Motor neuron (in vitro differentiated cells): ENCODE measurements at places on chromosomes 4 and X. TPM values are rescaled to one million over a fixed set of nuclear protein-coding genes. Genes with fewer than 3 reads are reported as not detected.

DNA sequence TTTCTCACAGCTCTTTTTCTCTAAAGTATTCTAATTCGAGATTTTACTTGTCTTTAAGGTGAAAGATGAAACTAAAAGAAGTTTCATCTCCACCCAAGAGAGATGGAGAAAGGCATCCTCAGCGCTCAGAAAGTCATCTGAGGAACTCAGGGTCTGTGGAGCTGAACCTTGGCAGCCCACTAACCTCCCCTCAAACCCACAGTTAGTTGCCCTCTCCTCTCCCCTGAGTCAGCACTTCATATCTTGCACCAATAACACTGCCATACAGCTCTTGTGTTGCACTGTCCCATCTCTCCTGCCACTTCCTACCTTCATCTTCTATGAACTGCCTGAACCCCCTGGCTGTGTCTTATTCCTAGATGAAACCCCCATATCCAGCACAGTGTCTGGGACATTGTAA lies 184.8 kb downstream of the RAB28 start:
- ATAC-seq = no peak

GRCh38 chr4:65580551-65580950 lies 89.7 kb downstream of the EPHA5 start:
- no peak for ATAC-seq

DACH2 gene
- total RNA-seq = 13.9 and 15.6 TPM in 2 replicates

- no peak for ATAC-seq
Observed at GRCh38 chrX:649166-649565, 18.6 kb downstream of the SHOX start.

DNA sequence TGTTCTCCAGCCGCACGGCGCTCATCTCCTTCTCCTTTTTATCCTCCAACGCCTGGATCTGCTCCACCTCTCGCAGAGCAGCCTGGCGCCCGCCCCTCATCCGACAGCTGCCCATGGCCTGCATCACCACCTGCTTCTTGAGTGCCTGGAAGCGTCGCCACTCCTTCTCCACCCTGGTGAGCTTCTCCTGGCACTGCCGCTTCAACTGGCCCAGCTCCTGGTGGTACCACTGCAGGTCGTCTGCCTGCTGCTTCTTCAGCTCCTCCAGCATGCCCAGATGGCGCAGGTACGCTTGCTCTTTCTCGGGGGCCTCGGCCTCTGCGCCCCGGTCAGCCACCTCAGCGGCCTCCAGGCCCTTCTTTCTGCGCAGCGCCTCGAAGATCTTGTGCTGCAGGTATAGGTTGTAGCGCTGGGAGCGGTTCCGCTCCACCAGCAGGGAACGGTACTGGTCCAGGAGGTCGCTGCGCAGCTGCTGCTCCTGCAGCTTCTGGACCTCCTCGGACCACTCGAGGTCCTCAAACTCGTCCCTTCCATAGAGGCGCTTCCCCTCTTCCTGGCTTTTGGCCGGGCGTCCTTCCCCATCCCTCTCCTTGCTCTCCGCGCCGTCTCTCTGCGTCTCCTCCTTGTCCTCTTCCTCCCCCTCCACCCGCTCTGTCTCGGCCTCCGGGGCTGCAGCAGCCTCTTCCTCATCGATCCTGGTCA lies 1.2 kb upstream of the TADA2B start:
- no peak for ATAC-seq

ABCG2 gene
- 0.11 and 0.24 TPM in 2 replicates for total RNA-seq

GRCh38 chr4:128908735-128909134 lies 99.2 kb downstream of the JADE1 start:
- ATAC-seq = no peak

- no peak for ATAC-seq
Observed at GRCh38 chrX:145729635-145730034, 88.0 kb upstream of the SLITRK2 start.

- no peak for ATAC-seq
Observed at GRCh38 chr4:153403726-153404125, 59.2 kb downstream of the MND1 start.

GRCh38 chr4:13313856-13314255 lies 170.3 kb downstream of the RAB28 start:
- ATAC-seq = no peak

- ATAC-seq = no peak
Observed at GRCh38 chrX:54980334-54980733, 13.7 kb downstream of the PFKFB1 start.

DNA sequence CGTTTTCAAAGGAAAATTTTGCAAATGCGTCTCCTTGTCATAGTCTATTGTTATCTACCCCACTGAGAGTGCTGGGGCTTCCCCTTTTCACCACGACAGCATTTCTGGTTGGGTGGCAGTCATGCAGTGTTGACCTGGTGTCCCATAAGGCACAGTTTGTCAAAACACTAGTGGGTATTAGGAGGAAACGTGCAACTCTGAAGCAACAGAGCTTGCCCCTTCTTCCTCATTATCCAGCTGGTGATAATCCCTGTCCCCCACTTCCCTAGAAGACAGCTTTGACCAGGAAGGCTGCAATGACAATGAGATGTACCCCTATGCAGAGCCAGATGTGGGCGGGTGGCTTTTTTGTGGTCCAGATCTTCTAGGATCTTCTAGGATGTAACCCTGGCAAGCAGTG lies 1.8 kb downstream of the TBC1D1 start:
- no peak for ATAC-seq

XK gene
- total RNA-seq = 2.9 and 3.3 TPM in 2 replicates

GRCh38 chrX:38519651-38520050 lies 41.7 kb upstream of the TSPAN7 start:
- no peak for ATAC-seq

DNA sequence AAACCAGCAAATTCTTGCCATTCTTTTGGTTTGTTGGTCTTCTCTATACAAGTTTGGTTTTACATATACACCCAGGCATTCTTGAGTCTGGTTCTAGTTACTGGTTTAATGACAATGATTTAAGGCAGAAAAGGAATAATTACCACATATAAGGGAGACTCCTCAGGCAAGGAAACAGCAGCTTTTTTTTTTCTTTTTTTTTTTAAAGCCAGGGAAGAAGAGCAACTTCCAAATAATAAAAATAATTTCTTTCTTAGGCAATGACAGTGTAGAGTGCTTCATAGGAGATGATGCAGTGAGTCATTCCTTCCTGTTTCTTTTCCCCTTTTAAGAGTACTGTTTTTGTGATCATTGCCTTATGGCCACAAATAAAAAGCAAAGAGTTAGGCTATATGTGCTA lies 289.7 kb downstream of the DKK2 start:
- no peak for ATAC-seq

- ATAC-seq = peak; percentile 65
Observed at GRCh38 chrX:53281321-53281822, at the start of gene IQSEC2. IQSEC2 (minus strand) TSS chrX:53281584.

DNA sequence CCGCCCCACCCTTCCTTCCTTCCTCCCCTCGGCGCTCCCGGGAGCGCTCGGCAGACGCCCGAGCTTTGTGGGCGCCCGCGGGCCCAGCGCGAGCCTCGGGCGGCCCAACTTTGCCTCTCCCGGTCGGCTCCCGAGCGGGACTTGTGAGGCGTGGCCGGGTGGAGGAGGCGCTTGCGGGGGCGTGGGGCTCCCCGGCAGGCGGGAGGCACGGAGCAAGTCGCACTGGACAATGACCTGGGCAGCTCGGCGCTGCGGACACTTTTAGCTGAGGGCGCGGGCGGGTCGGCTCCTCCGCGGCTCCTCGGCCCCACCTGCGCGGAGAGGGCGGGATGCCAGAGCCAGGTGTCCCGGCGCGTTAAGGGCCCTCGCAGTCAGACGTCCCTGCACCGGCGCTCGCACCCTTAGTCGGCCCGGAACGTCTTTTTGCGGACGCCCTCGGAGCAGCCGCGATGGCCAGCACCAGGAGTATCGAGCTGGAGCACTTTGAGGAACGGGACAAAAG lies 385 bp downstream of the DCLK2 start:
- peak; percentile 64 for ATAC-seq

DNA sequence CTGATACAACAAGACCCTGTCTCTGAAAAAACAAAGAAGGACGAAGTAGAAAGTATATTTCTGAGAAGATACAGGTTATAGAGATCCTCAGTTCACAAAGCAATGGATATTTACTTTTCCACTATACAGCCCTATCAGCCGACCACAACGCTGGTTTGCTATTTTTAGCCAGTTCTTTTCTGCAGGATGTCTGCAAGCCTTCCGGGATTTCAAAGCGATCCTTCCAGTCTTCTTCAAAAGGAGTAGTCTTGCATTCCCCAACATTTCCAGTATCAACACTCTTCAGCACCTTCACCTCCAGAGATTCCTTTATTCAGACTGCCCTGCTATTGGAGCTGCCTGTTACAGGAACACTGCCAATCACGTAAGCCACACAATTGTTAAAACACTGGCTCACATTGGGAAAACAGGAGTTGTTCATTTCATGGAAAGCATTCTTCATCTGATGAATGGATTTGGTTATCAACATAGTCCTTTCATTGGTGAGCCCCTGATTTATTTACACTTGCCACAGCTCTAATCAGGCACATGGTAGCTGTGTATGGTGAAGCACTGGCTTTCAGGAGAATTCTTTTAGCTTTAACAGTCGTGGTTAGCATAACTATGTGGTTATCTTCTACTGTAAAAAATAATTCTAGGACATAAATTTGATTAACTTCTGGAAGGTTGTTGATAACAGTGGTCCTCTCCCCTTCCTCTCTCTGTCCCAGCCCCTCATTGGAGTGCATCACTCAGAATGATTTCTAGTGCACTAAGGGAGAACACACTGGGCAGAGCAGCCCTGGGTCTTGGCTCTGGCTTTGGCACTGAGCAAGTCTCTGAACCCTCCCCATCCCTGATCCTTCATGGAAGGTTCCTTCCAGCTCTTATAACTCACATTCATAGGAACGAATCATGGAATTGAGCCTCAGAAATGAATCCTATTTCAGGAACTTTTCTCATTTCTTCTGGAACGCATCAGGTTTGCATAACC lies 109.9 kb upstream of the SORBS2 start:
- no peak for ATAC-seq

DNA sequence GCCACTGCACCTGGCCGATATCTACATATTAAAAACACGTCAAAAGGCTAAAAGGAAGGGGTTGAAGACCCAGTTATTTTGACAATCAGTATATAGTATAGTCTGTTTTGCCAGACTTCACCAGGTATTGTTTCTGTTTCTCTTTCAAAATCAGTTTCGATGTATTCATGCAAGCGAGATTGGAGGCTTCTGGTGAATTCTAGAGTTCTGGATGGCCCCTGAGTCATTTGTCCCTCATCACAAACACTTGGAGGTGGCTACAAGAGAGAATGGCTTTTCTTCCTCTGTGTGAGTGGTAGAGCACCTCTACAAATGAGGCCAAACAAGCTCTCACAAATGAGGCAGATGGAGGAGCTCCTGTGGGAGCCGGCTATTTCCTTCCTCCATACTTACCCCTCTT lies 68.6 kb upstream of the ADGRG2 start:
- ATAC-seq = no peak

- ATAC-seq = peak; percentile 48
Observed at GRCh38 chrX:3548765-3549391, 164.6 kb downstream of the PRKX start.

DNA sequence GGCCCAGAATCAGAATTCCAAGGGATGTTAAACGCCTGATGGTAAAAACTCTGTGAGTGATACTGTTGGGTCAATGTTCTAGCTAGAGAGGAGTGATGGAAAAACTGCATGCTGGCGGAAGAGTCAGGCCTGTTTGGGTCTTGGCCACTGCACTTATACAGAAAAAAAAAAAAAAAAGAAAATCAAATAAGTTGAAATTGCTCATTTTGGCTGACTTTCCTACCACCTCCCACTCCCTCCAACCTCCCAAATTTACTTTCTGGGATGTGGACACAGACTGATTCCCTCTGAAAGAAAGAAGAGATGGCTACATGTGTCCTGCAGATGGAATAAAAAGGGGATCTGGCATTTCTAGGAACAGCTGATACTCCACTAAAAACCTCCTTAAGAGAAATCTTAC lies 234.1 kb upstream of the GIMD1 start:
- no peak for ATAC-seq

SLC49A3 gene
- total RNA-seq = 0.71 and 0.73 TPM in 2 replicates

DNA sequence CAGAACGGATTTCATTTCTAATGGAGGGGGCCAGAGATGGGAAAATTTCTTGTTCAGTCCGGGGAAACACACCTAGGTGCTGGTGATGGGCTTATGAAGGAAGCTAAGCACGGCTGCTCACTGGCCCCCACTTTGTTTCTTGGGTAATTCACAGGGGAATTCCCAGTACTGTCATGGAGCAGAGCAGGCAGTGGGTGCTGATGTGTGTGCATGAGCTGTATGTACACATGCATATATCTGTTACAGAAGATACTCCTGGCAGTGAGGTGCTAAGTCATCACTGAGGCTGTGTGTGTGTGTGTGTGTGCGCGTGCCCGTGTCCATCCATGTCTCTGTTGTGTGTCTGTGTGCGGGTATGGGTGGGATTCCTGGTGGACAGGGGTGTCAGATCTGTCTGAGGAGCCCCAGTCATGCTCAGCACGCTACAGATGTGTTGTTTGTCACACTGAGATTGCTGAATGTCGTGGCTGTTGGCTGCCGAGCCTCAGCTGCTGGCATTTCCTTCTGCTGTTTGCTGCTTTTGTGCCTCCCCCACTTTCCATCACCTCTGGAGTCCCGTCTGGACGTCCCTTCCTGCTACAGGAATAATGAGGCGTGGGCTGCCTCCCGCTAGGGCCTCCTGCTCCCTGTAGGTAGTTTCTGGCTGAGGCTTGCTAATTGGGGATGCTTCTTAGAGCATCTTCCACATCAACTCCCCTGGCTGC lies 53.3 kb downstream of the JADE1 start:
- no peak for ATAC-seq

P2RY8 gene
- total RNA-seq = 0.13 and 0.14 TPM in 2 replicates

DNA sequence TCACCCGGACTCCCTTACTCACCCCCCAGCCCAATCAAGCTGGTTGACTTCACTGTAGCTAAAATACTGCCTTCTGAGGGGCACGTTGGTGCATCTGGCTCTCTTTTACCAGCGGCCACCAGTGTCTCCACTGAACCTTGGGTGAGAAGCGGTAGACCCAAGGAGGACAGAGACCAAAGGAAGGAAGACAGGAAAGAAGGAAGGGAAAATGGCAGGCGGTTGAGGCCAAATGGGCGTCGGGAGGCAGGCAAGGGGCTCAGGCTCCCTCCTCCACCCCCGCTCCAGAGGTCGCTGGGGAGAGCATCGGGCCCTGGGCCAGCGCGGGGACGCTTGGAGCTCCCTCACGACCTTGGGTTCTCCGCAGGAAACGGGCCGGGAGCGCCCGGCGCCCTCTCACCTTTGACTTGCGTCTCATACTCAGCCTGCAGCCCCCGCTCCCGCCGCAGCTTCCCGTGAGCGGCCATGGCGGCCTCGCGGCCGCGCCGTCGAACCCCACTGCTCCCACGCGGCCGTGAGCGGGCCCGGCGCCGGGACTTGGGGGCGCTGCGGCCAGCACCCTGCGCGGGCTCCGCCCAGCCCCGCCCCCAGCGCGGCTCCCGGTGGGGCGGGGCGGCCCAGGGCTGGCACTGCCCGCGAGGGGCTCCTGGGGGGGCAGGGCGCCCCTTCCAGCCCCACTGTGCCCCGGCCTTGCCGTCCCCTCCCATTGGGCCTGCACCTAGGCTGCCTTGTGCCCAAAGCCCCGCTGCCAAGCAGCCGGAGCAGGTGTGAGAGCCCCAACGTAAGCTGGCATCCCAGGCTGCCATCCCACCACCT lies at the start of gene ARHGAP4:
ARHGAP4 (minus strand) TSS at position 526 of the 813 bp plus-strand sequence; CDS start at position 464, 62 bp downstream.
- ATAC-seq = no peak

- ATAC-seq = no peak
Observed at GRCh38 chr4:147526272-147526654, 45.4 kb downstream of the EDNRA start.
